ENCODE measurements at places on chromosomes 4 and X. TPM values are rescaled to one million over a fixed set of nuclear protein-coding genes. Genes with fewer than 3 reads are reported as not detected.
A peak's percentile ranks its signal among the peaks of the same experiment; 100 is the strongest.

CSAG2 gene
- total RNA-seq: 0.23 TPM

WDR13 gene
- total RNA-seq: 27.2 TPM

TRAM1L1 gene
- total RNA-seq: not detected

TRIM61 gene
- total RNA-seq: 1.2 TPM

ARSJ gene
- total RNA-seq: not detected

FTHL17 gene
- not detected for total RNA-seq

XK gene
- total RNA-seq: 0.07 TPM

CNKSR2 gene
- 7.3 TPM for total RNA-seq

PF4V1 gene
- total RNA-seq: not detected

NXF2B gene
- total RNA-seq: not detected

OPRPN gene
- total RNA-seq: not detected

ATP2B3 gene
- not detected for total RNA-seq

MAGEA12 gene
- total RNA-seq: not detected

CWH43 gene
- not detected for total RNA-seq

CENPVL2 gene
- total RNA-seq: not detected

PNMA6F gene
- not detected for total RNA-seq

VCX2 gene
- total RNA-seq: not detected

CPLX1 gene
- total RNA-seq: 0.28 TPM

TCEAL5 gene
- total RNA-seq: not detected

L1CAM gene
- 0.57 TPM for total RNA-seq

DNA sequence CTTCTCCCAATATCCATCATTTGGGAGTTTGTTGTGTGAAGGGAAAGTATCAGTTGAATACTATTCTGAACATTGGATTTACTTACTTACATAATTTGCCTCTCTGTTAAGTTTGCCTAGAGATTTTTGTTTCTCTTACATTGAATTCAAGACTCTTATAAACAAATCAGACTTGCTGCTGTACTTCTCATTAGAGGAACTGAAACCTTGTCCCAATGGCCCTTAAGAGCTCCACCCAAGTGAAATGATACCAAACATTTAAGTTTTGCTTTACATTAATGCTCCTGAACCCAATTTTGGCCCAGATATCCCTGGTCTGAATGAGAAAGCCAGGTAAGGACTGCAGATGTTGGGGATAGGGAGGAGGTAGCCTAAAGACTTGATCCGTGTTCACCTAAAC, 32.0 kb downstream of the HAND2 start:
- no peak overlapping the region for H3K4me3 ChIP-seq
- H3K27ac ChIP-seq: no peak overlapping the region
- H3K36me3 ChIP-seq: peaks cover 10% of the 10 kb centered on the region
- peaks cover 57% of the 10 kb centered on the region for H3K27me3 ChIP-seq
- no peak for DNase-seq

- no peak overlapping the region for H3K27ac ChIP-seq
- H3K36me3 ChIP-seq: no peaks in the 10 kb centered on the region
- H3K27me3 ChIP-seq: peaks cover 22% of the 10 kb centered on the region
- no peak overlapping the region for H3K4me3 ChIP-seq
- peaks cover 10% of the 10 kb centered on the region for H3K4me1 ChIP-seq
Observed at GRCh38 chr4:154367659-154368058, 123.9 kb downstream of the DCHS2 start.

DNA sequence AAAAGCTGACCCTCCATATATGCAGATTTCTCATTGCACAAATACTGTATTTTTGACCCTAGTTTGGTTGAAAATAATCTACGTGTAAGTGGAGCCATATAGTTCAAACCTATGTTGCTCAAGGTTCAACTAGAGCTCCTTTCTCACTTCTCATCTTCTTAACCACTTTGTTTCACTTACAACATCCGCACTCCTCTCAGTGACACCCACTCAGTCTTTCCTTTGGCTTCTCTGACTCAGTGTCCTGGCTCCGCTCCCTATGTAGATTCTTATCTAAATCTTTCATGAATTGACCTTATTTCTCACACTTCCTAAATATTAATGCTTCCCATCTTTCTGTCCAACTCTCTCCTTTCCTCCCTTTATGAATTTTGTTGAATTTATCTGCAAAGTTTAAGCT, 32.9 kb upstream of the DKK2 start:
- no peak overlapping the region for H3K4me3 ChIP-seq
- H3K36me3 ChIP-seq: no peaks in the 10 kb centered on the region
- H3K4me1 ChIP-seq: no peaks in the 10 kb centered on the region
- H3K27ac ChIP-seq: no peak overlapping the region

- no peaks in the 10 kb centered on the region for H3K27me3 ChIP-seq
- H3K27ac ChIP-seq: no peak overlapping the region
- H3K36me3 ChIP-seq: no peaks in the 10 kb centered on the region
- no peaks in the 10 kb centered on the region for H3K4me1 ChIP-seq
Observed at GRCh38 chrX:10367406-10367805, 210.6 kb downstream of the CLCN4 start.

- no peak for DNase-seq
- no peaks in the 10 kb centered on the region for H3K4me1 ChIP-seq
- H3K36me3 ChIP-seq: no peaks in the 10 kb centered on the region
- no peak overlapping the region for H3K4me3 ChIP-seq
- no peaks in the 10 kb centered on the region for H3K27me3 ChIP-seq
Observed at GRCh38 chr4:32589853-32590252, 1869.7 kb downstream of the PCDH7 start.

- H3K36me3 ChIP-seq: no peaks in the 10 kb centered on the region
- H3K4me1 ChIP-seq: peaks cover 6% of the 10 kb centered on the region
- H3K27me3 ChIP-seq: no peaks in the 10 kb centered on the region
- H3K4me3 ChIP-seq: no peak overlapping the region
Observed at GRCh38 chr4:184364100-184364921, 110.0 kb downstream of the IRF2 start.

- peaks cover 10% of the 10 kb centered on the region for H3K4me1 ChIP-seq
- no peak overlapping the region for H3K27ac ChIP-seq
- peaks cover 47% of the 10 kb centered on the region for H3K36me3 ChIP-seq
- H3K27me3 ChIP-seq: no peaks in the 10 kb centered on the region
- DNase-seq: no peak
- H3K4me3 ChIP-seq: no peak overlapping the region
Observed at GRCh38 chrX:49178537-49178936, 6.8 kb downstream of the PLP2 start.

GRCh38 chr4:53531585-53532224, 59.6 kb downstream of the LNX1 start:
- DNase-seq: no peak
- peaks cover 5% of the 10 kb centered on the region for H3K27me3 ChIP-seq
- H3K4me1 ChIP-seq: no peaks in the 10 kb centered on the region

GRCh38 chr4:107619066-107619465, 101.0 kb downstream of the PAPSS1 start:
- no peak overlapping the region for H3K27ac ChIP-seq
- peaks cover 19% of the 10 kb centered on the region for H3K36me3 ChIP-seq
- no peak for DNase-seq
- H3K27me3 ChIP-seq: no peaks in the 10 kb centered on the region

- no peaks in the 10 kb centered on the region for H3K27me3 ChIP-seq
- H3K4me3 ChIP-seq: no peak overlapping the region
- DNase-seq: no peak
- no peaks in the 10 kb centered on the region for H3K4me1 ChIP-seq
- H3K36me3 ChIP-seq: no peaks in the 10 kb centered on the region
Observed at GRCh38 chr4:149549911-149550310, 265.7 kb downstream of the IQCM start.

DNA sequence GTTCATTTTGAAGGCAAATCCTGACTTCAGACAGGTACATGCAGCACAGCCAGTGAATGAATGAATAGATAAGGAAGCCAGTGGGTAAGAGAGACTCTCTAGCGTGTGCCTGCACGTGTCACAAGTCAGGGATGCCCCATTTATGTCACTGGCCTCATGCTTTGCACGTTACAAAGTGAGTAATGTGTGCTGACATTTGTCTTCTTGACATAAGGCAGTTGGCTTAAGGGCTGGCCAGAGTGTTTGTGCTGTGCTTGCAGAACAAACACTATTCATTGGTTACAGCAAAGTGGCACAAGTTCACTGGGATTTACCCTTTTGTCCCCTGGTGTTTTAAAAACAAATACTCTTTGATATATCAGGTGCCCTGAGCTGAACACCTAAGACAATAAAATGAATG, 55.9 kb downstream of the CRMP1 start:
- no peaks in the 10 kb centered on the region for H3K4me1 ChIP-seq
- no peak overlapping the region for H3K4me3 ChIP-seq
- H3K27ac ChIP-seq: no peak overlapping the region
- H3K36me3 ChIP-seq: no peaks in the 10 kb centered on the region
- H3K27me3 ChIP-seq: peaks cover 3% of the 10 kb centered on the region

- DNase-seq: no peak
- H3K4me3 ChIP-seq: no peak overlapping the region
- no peak overlapping the region for H3K27ac ChIP-seq
Observed at GRCh38 chrX:150119323-150119722, 181.0 kb upstream of the EOLA2 start.

- no peak overlapping the region for H3K4me3 ChIP-seq
- no peak for DNase-seq
- no peak overlapping the region for H3K27ac ChIP-seq
- no peaks in the 10 kb centered on the region for H3K4me1 ChIP-seq
- H3K27me3 ChIP-seq: peaks cover 2% of the 10 kb centered on the region
Observed at GRCh38 chr4:105126311-105127169, 20.1 kb upstream of the TET2 start.

- DNase-seq: no peak
- H3K36me3 ChIP-seq: no peaks in the 10 kb centered on the region
- H3K27me3 ChIP-seq: peaks cover 25% of the 10 kb centered on the region
- no peaks in the 10 kb centered on the region for H3K4me1 ChIP-seq
- H3K27ac ChIP-seq: no peak overlapping the region
Observed at GRCh38 chr4:95541889-95542607, 6.7 kb downstream of the UNC5C start.

DNA sequence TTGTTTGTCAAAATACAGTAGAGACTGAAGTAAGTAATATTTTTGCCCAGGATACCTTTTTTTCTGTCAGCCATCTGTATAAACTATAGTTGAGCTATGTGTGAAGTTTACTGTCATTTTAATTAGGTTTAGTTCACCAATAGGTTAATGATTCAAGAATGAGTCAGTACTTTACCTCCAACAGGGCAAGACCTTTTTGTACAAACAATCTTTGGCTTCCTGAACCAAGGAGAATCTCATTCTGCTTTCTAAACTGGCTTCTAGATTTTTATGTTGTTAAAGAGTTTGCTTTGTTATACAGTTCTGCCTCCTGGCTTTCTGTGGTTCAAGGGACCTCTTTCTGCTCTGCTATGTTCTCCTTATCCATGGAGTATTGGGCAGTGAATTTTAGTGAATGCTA, 412.0 kb upstream of the NR3C2 start:
- H3K4me3 ChIP-seq: no peak overlapping the region
- no peak overlapping the region for H3K27ac ChIP-seq
- no peaks in the 10 kb centered on the region for H3K4me1 ChIP-seq
- DNase-seq: no peak

- H3K27ac ChIP-seq: no peak overlapping the region
- no peak overlapping the region for H3K4me3 ChIP-seq
- no peak for DNase-seq
- no peaks in the 10 kb centered on the region for H3K27me3 ChIP-seq
Observed at GRCh38 chr4:84804136-84804535, 162.4 kb downstream of the WDFY3 start.

- no peak overlapping the region for H3K27ac ChIP-seq
- no peak for DNase-seq
- no peaks in the 10 kb centered on the region for H3K4me1 ChIP-seq
- H3K36me3 ChIP-seq: no peaks in the 10 kb centered on the region
- H3K4me3 ChIP-seq: no peak overlapping the region
Observed at GRCh38 chr4:18155067-18156041, 133.8 kb upstream of the LCORL start.

- no peaks in the 10 kb centered on the region for H3K36me3 ChIP-seq
- H3K27me3 ChIP-seq: no peaks in the 10 kb centered on the region
- H3K27ac ChIP-seq: no peak overlapping the region
- no peaks in the 10 kb centered on the region for H3K4me1 ChIP-seq
- DNase-seq: no peak
Observed at GRCh38 chr4:65050786-65051185, 619.5 kb downstream of the EPHA5 start.

- peaks cover 7% of the 10 kb centered on the region for H3K36me3 ChIP-seq
- H3K27me3 ChIP-seq: no peaks in the 10 kb centered on the region
- H3K27ac ChIP-seq: peak overlapping the region; percentile 99
Observed at GRCh38 chrX:44874420-44875184, 1.6 kb downstream of the KDM6A start.

GRCh38 chr4:38190717-38191178, 230.6 kb downstream of the PTTG2 start:
- H3K27ac ChIP-seq: no peak overlapping the region
- no peaks in the 10 kb centered on the region for H3K27me3 ChIP-seq
- no peaks in the 10 kb centered on the region for H3K36me3 ChIP-seq
- H3K4me1 ChIP-seq: peaks cover 6% of the 10 kb centered on the region

GRCh38 chr4:182805750-182806149, 111.4 kb downstream of the DCTD start:
- H3K27ac ChIP-seq: no peak overlapping the region
- no peak overlapping the region for H3K4me3 ChIP-seq
- H3K27me3 ChIP-seq: peaks cover 4% of the 10 kb centered on the region
- peaks cover 8% of the 10 kb centered on the region for H3K4me1 ChIP-seq
- H3K36me3 ChIP-seq: no peaks in the 10 kb centered on the region
- no peak for DNase-seq

- H3K36me3 ChIP-seq: peaks cover 4% of the 10 kb centered on the region
- no peak overlapping the region for H3K4me3 ChIP-seq
- peaks cover 44% of the 10 kb centered on the region for H3K27me3 ChIP-seq
- H3K4me1 ChIP-seq: peaks cover 2% of the 10 kb centered on the region
- peak; percentile 11 for DNase-seq
Observed at GRCh38 chr4:61200916-61201526, 895 bp downstream of the ADGRL3 start.

DNA sequence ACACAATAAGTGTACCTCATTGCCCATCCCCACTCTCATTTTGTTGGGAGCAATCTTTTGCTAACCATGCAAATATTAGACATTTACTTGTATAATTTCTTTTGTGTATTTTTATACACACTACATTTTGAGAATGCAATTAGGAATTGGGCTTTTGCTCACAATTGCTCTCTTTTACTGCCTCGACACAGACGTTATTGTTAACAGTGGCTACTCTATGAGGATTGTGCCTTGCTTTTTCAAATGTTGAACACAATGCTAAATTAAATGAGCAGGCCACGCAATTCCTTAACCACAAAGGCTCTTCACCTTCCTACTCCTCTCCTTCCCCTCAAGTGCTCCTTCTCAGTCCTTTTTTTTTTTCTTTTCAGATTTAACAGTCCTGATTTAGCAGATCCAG, 42.8 kb upstream of the HPF1 start:
- DNase-seq: no peak
- peaks cover 2% of the 10 kb centered on the region for H3K4me1 ChIP-seq
- H3K27me3 ChIP-seq: peaks cover 7% of the 10 kb centered on the region
- H3K36me3 ChIP-seq: no peaks in the 10 kb centered on the region
- H3K27ac ChIP-seq: no peak overlapping the region
- no peak overlapping the region for H3K4me3 ChIP-seq
